NCI-H1092 (cell line): ENCODE measurements at places on chromosomes 6 and 20.

- no peak for DNase-seq
These were observed 29.9 kb upstream of the ANKEF1 start for GRCh38 chr20:10004900-10005299.

- DNase-seq = no peak
These were observed 54.8 kb downstream of the CAP2 start for GRCh38 chr6:17448165-17448564.

DNA sequence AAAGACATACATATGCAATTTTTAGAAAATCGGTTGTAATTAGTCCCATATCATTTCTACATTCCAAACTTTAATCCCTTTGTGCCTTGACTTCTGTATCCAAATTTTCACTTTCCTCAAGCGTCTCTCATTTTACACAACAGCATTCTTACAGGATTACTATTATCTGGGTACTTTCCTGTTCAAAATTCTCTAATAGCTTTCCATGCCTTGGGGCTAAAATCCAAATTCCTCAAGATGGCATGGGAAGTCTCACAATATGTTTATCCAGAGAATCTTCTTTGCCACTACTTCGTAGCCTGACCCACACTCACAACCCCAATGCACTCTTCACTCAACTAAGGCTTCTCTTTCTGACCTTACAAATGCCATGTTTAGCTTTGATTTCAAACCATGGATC lies 125.0 kb downstream of the TBX18 start:
- no peak for DNase-seq

DNA sequence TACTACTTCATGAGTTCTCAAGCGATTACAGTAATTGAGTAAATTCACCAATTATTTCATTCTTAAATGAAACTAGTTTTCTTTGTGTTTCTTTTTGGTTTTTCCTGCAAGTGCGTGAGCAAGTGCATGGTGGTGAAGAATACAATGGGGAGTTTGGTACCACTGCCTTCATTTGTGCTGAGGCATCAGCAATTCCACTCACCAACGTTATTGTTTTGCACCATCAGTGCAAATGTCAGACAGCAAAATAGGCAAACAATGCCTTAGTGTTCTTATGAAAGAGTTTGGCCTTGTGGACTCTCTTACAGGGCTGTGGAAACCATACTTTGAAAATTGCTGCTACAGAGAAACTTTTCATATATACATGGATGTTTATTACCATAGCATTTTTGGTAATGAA lies 8.2 kb downstream of the CDH26 start:
- no peak for DNase-seq

GRCh38 chr20:13784271-13784892 lies 337 bp downstream of the ESF1 start:
- no peak for DNase-seq

DNA sequence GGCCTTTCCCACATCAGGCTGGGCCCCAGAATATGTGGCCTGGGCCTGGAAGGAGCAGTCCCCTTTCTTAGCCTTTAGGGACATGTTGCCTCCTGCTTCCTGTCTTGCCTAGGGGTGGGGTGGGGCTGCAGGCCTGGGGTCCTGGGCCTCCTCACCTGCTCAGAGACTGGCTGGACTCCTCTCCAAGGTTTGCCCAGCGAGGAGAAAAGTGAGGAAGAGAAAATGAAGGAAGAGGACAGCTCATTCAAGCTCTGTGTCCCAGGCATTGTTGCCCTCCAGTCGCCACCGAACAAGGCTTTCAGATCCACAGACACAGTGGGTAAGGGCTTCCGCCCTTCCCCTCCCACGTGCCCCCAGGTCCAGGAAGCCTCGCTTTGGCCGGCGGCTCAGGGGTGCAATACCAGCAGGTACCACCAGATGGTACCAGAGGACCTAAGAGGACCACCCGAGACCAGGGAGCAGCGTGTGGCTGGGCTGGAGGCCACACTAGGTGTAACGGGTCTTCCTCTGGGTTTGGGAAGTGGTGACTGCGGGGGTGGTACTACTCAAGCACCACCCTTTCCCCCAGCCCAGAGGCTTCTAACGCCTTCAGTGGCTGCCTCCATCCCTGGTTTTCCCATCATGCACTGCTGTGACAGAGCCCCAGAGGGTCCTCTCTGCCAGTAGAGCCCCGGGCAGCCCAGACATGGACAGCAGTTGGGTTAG lies 5.5 kb upstream of the BAK1 start:
- DNase-seq = peak; percentile 47

- DNase-seq = no peak
These were observed 199.5 kb upstream of the KCNK16 start for GRCh38 chr6:39521958-39522357.

- no peak for DNase-seq
These were observed 10.4 kb upstream of the EDN3 start for GRCh38 chr20:59289994-59290393.

- DNase-seq = no peak
These were observed 62.9 kb downstream of the MRPL14 start for GRCh38 chr6:44064089-44064947.

DNA sequence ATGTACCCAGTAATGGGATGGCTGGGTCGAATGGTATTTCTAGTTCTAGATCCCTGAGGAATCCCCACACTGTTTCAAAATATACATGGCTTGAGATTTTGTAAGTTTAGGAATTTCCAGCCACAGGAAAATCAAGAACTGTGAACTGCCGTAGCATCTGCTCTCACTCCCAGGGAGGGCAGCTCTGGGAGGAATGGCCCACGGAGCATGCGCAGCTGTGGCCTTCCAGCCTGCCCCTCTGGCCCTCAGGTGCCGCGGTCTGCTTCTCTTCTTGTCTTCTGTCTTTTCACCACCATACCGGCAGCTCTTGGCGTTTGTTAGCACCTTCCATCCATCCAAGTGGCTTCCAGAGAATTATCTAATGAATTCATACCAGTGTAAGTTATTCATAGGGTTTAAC lies 19.9 kb upstream of the EXOC2 start:
- DNase-seq = no peak

GRCh38 chr20:51697096-51697826 lies 70.9 kb downstream of the ATP9A start:
- DNase-seq = peak; percentile 23

DNA sequence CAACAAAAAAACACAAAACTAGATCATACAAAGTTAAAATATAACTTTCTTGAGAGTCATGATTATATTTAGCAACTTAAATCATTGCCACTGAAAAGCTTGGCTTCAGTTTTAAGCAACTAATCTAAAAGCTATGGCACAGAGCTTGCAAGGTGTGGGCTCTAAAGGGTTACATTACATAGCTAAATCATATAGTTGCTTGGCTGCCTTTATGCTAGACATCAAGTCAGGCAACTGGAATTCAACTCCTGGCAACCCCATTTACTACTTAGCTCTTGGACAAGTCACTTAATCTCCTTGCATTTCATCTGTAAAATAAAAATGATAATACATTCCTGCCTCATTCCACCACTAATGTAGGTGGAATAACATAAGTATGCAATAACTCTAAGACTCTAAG lies 40.9 kb upstream of the GCM1 start:
- DNase-seq = no peak

DNA sequence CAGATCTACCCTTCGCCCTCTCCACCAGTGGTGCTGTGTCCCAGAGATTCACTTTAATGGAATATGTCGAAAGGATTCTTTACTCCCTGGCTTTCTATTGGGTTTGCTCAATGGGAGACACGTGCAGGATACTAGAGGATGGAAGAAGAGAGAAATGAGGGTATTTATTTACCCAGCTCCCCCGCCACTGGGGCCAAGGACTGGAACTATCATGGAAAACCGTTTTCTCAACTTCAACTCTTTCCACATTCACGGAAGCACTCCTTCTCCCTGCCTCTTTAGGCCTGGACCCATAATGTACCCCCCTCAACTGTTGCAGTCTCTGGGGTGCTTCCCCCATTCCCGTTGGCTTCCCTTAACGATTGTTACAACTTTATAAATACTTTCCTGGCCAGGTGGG lies 26.6 kb upstream of the RALY start:
- no peak for DNase-seq

DNA sequence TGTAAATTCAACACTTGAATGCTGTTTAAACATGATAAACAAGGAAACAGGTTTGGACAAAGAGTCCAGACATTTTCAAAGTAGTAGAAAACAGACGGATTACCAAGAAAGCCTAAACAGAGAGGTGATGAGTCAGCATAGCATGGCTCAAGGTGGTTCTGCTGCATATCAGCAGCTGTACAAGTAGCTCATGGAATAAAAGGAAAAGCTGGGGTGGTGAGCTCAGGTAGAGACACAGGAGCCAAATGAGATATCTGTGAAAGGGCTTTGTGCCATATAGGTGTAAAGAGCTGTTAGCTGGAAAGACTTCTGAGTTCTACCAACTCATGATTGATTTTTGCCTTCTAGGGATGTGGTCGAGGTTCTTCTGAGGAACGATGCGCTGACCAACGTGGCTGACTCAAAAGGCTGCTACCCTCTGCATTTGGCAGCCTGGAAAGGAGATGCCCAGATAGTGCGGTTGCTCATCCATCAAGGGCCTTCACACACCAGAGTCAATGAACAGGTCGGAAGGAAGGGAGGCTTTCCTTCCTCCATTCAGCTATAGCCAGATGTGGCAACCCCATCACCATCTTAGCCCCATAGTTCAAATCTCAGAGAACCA lies 80.7 kb downstream of the ANKS1A start:
- no peak for DNase-seq

DNA sequence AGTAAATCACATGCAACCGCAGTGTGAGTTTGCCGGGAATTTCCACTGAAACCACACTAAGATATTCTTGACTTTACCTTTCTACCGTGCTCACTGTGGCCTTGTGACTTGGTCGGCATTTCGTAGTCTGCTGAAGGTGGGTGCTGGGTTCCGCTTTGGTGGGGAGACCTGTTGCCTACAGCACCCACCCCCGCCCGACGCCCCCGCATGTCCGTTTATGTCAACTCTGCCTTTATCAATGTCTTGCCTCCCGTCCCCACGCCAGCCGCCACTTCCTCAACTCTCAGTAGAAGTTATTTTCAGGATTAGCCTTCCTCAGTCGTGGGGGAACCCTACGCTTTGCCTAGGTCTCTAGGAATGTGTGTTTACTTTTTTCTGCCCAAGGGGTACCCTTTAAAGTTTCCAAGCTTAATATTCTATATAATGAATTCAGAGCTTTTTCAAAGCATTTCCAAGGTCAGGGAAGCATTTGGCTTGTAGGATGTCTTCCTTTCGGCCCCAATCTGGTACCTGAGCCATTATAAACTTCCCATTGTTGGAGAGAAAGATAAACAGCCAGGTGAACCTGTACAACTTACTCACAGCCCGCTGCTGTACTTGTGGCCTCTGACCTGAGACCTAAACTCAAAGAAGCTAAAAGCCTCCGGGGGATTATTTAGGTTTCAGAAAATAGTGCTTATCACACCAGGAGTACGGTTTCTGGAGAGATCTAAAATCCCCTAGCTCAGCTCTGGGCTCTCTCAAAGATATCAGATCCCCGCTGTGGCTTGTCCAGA lies 54.2 kb downstream of the TBC1D7 start:
- no peak for DNase-seq

- no peak for DNase-seq
These were observed 19.4 kb upstream of the TRERF1 start for GRCh38 chr6:42471142-42471541.

DNA sequence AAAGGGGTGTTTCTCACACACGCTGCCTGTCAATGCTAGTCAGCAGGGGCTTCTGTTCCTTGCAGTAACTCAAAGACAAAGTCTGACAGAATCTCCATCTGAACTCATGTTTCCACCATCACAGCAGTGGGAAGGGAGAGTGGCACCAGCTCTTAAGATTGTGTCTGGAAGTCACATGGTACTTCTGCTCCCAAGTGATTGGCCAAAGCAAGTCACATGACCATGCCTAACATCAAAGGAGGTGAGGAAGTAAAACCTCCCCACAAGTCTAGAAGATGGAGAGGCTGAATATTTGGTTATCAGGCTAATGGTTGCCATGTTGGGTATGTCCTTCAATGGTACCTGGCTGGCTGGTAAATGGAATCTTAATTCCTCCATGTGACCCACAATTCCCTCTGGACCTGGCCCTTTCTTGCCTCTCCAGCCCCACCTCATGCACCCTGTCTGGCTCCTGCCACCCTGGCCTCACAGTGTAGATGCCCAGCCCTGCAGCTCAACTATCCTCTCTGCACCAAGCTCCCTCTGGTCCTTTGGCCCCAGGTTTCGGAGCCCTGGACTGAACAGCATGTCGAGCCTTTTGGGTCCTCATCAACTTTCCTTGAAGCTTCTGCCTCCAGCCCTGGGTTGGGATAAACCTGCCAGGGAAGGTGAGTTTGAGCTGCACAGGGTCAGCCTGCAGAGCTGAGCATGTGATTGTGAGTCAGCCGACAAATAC lies 51.0 kb upstream of the PMEPA1 start:
- no peak for DNase-seq

DNA sequence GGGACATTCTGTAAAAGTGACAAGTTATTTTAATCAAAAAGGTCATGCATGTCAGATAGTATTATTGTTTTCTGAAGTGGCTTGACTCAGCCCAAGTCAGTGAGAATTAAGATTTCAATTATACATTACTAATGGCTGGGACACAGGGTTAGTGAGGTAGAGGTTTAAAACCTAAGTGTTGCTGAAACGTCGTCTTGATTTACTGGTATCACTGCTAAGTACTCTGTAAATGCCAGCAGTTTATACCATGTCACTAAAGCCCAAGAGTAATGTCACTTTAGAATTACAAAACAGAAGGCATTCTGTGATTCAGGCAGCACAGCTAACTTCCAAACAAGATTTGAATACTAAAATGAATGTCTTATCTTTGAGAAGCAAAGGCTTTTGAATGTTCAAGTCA lies 176.6 kb downstream of the NKAIN2 start:
- no peak for DNase-seq

- DNase-seq = no peak
These were observed 33.9 kb downstream of the HLA-A start for GRCh38 chr6:29976253-29976587.

GRCh38 chr6:91538622-91539021 lies 951.8 kb upstream of the MAP3K7 start:
- DNase-seq = no peak

DNA sequence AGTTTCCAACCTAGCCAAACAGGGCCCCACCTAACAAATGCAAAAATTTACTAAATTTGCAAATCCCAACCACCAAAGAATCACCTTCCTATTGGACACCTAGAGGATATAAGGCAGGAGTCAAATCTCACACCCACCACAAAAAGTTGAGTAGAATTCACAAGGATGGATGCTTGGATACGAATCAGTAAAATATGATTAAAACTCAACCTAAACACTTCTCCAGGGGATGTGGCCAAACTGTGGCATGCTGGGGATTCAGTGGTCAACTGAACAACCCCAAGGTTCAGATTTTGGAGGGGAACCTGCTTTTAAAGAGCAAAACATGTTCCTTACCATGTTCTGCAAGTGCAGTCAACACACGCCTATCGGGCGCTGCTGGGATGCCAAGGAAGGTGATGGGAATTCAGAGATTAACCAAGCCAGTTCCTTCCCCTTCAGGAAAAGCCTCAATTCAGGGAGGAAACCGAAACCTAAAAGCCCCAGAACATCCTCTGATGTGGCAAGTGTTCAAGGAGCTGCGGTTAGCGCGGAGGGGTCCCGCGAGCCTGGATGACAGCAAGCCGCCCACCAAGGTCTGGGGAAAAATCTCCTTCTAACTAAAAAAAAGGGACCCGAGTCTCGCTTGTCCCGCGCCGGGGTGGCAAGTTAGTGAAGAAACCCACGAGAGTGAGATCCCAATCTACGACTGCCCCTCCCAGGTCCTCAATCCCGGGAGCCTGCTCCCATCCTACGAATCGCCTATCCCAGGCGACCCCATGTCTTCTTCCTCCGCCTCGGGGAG lies 902 bp downstream of the SAMHD1 start:
- DNase-seq = no peak

- DNase-seq = no peak
These were observed 211.3 kb downstream of the PREX1 start for GRCh38 chr20:48616481-48616880.
